ENCODE measurements at places on chromosomes 11 and 22.

DNA sequence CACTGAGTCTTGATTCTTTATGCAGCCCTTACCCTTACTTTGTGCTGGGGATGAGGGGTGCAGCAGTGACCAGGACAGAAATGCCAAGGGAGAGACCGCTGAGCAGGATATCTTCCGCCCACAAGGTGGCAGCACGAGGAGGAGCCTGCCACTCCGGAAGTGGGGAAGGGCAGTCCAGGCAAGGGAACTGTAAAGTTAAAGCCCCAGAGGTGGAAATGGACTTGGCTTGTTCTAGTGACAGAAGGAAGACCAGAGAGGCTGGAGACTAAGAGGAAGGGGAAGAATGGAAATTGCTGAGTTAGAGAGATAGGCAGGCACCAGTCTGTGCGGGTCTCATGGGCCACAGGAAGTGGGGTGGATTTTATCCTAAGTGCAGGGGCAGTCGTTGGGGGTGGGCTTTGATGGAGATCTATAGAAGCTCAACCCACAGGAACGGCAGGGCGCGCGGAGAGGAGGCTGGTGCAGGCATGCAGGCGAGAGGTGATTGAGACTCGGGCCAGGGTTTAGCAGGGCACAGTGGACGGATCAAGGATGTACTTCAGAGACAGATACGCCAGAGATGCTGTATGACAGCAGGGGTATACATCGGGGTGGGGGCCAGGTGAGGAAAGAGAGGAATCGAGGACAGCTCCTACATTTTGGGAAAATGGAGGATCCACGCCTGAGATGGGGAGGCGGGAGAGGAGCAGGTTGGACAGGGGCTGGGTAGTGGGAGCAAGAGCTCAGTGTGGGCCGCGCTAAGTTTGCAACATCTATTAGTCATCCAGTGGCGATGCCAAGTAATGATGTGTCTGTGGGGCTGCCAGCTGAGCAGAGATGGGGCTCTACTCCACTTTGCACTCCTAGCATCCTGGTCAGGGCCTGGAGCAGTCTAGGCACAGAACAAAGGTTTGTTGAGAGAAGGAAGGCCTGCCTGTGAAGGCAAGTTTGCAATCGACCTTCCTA, 3.3 kb upstream of the GRK2 start:
- DNase-seq = peak; percentile 85

DNA sequence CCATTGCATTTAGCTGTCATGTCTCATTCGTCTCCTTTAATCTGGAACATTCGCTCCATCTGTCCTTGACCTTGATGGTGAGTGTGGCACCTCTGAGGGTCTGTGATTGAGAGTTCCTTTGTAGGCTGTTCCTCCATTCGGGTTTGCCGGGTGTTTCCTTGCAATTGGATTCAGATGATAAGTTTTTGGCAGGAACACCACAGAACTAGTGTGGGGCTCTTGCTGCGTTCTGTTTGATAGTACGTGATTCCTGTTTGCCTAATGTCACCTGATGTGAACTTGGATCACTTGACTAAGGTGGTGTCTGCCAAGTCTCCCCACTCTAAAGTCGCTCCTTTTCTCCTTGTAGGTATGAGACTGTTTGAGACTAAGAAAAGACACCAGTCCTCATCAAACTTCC, 109.7 kb upstream of the TMEM45B start:
- no peak for DNase-seq

GRCh38 chr11:127044535-127044934, 44.0 kb upstream of the KIRREL3 start:
- DNase-seq = no peak

DNA sequence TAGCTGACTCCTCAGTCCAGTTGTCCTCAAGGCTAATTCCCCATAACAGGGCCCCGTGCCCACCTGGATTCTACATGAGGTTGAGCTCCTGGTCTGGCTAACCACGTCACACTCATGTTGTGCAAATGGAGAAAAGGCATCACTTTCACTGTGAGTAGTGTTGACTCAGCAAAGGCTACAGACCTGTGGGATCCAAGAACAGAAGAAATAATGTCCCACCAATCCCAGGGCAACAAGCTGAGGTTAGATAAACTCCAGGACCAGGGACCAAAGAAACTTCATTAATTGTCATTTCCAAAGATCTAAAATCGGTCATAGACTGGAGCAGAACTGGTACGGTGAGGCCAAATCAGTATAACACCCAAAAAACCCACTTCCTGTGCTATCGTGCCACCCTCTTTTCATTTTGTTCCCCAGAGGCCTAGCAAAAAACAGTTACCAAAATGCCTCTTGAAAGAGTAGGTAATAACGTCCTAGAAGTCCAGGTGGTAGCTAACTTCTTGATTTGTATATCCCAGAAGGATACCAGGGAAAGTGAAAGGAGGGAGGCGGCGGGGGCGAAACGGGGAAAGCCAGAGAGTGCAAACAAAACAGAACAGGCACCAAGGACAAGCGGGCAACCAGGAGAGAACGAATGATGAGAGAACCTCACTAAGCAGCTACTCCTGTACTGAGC, 1.4 kb downstream of the PCSK7 start:
- no peak for DNase-seq

- DNase-seq = no peak
Measured at GRCh38 chr11:65766535-65766934, 14.2 kb downstream of the AP5B1 start.

DNA sequence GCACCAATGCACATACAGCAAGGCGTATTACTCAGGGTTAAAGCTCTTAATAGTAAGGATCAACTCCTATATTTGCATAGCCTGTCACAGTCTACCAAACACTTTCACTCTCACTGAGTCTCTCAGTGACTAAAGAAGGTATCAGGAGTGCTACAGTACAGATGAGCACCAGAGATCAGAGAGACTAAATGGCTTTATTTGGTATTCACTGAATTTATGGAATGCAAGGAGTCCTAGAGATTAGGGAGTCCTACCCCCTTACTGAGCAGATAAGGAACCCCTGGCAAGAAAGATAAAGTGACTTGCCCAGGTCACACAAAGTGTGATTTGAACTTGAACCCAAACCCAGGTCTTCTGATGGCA, 396.4 kb upstream of the CCDC90B start:
- no peak for DNase-seq

- no peak for DNase-seq
Measured at GRCh38 chr11:110075105-110075846, 17.9 kb upstream of the ZC3H12C start.

GRCh38 chr11:6566704-6567370, 36.6 kb downstream of the RRP8 start:
- no peak for DNase-seq

DNA sequence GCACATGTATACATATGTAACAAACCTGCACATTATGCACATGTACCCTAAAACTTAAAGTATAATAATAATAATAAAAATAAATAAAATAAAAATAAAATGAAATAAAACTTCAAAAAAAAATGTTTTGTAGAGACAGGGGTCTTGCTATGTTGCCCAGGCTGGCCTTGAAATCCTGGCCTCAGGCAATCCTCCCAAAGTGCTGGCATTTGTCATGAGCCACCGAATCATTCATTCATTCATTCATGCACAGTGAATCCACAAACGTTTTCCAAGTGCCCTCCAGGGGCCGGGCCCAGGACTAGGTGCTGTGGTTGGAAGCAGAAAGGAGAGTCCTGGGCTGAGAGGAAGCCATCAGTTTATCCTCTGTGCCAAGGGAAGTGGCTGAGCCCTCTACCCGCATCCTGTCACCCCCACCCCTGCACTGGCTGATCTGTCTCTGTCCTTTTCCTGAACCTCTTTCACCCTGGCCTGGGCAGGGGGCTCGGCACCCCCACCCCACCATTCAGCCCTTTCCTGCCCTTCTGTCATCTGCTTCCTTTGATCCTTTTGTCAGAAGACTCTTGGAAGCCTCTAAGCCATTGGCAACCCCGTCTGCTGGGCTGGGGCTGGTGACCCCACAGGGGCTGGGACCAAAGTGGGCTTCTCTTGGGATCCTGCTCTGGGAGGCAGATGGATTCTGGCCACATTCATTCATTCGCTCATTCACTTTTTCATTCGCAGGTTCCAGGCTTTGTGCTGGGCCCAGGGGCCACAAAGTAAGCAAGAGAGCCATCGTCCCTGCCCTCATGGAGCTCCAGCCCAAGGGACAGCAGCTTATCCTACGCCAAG, 84.3 kb downstream of the IGLL1 start:
- DNase-seq = no peak

DNA sequence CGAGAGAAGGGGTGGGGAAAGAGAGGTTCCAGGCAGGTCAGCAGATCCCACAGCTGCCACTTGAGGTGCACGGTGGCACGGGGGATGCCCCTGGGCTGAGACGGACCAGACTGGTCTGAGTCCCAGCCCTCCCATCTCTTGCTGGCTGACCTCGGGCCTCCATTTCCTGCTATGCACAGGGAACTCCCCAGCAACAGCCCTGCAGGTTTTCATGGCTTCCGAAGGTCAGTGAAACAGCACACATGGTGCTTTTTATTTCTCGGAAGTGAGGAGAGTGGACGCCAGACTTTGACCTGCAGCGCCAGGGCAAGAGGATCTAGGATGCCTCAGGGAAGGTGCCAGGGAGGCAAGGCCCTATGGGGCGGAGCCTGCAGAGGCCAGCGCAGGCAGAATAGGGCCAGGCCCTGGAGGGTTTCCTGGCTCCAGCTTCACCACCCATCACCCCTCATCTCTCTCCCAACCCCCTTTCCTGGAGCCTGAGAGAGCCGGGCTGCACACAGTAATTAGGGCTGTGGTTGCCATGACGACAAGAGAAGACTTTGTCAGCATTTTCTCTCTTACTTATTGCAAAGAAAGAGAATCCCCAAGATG, 29.5 kb downstream of the SLC22A12 start:
- peak; percentile 34 for DNase-seq

- DNase-seq = no peak
Measured at GRCh38 chr22:29136782-29137700, 64.2 kb downstream of the KREMEN1 start.

DNA sequence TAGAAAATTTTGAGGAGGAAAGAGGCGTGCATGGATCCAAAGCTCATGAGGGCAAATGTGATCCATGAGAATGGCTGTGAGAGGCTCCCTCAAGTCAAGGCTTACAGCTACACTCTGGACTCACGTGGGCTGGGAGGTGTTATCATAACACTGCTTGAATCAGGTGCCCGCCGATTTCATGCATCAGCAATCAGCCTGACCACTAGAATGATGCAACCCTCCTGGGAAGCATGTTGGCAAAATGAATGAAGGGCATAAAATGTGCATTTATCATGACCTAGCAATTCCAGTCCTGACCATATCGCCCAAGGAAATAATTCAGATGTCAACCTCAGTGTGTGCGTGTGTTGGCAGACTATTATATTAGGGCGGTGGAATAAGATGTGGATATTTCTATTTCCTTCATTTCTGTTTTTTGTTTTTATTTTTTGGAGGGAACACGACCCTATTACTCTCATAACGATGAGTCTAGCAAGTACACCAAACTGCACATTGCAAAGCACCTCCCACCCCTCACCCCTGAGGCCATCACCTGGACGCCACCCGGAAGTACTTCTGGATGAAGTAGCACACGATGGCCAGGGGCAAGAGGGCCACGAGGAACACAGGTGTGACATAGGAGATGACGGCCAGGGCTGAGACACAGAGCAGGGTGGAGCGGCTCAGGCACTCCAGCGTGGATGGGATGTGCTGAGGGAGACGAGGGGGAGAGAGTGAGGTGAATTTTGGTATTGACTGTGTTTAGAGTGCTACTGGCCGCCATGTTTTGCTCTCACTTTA, 15.7 kb upstream of the KCNJ11 start:
- DNase-seq = no peak

- peak; percentile 62 for DNase-seq
Measured at GRCh38 chr22:45284705-45285262, at the start of gene UPK3A. TSS of gene UPK3A (plus strand) at chr22:45284949. CDS start at chr22:45285014, 65 bp downstream.

DNA sequence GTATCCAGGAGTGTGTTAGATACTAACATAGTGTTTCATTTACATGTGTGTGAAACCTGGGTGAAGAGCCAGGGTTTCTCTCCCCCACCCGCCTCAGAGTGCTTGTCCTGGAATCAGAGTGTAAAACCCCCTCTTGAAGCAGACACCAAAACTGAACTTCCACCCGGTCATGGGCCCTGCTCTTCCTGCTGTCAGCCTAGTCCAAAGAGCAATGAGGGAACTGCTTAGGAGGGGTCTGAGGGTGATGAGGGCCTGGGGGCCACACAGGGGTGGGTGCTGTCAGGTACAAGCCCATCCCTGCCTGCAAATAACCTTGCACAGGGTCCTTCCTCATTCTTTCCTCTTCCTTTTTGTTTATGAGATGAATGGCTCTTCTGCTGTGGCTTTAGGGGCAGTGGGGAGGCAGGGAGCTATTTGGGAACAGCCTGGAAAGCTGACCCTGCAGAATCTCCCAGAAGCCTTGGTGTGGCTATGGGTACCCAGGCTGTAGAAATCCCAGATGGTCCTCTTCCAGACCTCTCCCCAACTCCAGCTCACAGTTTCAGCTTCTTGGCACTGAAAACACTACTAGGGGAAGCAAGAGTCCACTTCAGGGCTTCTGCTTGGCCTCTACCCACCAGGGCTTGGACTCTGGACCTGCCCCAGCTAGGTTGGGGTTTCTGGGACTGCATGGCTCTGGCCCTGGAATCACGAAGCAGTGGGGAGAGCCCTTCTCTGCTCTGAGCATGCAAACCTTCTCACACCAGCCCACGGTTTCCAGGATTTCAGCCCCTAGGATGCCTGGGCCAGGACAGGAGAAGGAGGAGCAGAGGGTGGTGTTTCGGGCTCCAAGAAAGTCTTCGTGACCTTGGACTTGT, 8.5 kb downstream of the BATF2 start:
- no peak for DNase-seq

- no peak for DNase-seq
Measured at GRCh38 chr11:11589437-11589836, 32.4 kb downstream of the GALNT18 start.

- DNase-seq = no peak
Measured at GRCh38 chr11:16001899-16002426, 354.4 kb downstream of the SOX6 start.

GRCh38 chr11:5809122-5809519, 397 bp downstream of the OR52N2 start:
- no peak for DNase-seq

- DNase-seq = no peak
Measured at GRCh38 chr22:19139974-19140373, 4.5 kb downstream of the ESS2 start.

DNA sequence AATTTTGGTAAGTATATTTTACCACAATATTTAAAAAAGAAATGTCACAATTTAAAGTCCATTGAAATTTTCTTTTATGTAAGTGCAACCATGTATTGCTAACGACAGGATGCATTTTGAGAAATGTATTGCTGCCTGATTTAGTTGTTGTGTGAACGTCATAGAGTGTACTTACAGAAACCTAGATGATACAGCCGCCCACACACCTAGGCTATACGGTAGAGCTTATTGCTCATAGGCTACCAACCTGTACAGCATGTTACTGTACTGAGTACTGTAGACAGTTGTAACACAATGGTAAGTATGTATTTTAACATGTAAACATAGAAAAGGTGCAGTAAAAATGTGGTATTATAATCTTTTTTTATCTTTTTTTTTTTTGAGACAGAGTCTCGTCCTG, 48.1 kb downstream of the CBL start:
- no peak for DNase-seq

Data from adrenal gland (tissue), 19 donors.